Kidney (tissue), 22 donors: ENCODE measurements at places on chromosomes 12 and 14.

GRCh38 chr12:24595652-24596235 lies 353.2 kb downstream of the BCAT1 start:
- DNase-seq, result no peak

GRCh38 chr14:91272341-91273272 lies 28.1 kb upstream of the GPR68 start:
- DNase-seq, result no peak

DNA sequence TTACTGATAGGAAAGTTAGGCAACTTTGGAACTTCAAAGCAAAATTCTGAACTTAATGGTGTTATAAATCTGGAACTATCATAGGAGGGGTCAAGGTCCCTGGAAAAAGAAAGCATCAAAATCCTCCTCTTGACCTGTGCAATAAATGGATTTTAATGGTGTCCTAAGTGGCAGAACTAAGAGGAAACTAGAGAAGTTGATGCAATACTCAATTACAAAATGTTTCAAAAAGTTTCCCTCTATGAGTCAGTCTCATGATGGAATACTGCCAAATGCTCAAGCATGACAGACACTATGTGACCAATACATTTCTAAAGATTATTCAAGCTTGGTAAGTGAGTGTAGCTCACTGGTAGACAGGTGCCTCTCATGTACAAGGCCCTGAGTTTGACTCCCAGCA lies 47.7 kb upstream of the ERGIC2 start:
- DNase-seq, result no peak

DNA sequence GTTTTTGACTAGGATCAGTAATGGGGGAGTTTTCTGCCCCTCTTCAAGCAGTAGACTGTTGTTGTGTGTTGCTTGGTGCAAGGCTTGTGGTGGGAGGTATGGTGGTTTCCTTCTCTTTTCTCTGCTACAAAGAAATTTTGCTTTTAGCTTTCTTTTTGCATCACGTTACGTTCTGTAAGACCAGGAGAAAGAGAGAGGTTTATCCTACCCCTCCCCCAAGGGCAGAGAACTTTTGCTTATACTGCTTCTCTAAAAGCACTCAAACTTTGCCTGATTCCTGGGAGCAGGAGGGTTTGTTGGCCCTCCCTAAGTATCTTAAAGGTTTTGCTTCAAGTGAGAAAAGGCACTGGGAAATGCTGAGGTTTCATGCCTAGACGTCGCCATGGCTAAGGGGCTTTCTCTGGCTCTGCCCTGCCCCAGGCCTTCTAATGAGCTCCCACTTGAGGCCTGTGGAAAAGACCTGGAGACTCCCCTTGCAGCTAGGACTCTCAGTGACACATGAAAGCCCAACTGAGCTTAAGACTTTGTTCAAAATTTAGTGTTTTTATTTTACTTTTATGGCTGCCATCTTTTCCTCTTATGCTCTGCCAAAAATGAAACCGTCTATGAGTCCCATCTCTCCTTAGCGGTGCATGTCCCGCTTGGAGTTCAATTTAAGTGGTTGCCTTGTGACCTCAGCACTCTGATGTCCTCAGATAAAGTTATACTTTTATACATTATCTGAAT lies 49.2 kb downstream of the EIF2S3B start:
- no peak for DNase-seq

DNA sequence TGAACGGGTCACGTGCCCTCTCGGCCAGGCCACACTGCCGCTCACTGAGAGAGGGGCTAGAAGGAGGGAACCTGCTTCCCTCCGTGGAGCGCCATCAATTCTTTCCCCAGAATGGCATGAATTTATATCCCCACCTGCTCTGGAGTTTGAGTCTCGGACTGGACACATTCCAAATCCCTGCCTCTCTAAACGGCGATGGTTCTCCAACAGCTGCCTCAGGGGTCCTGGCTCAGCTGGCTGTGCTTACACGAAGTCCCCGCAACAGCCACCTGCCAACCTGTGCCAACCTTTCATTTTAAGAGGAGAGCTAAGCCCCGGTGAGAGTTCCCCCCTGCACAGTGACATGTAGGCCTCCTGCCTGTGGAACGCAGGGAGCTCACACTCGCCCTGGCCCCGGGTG lies 73.2 kb downstream of the RIMBP2 start:
- DNase-seq, result no peak

DNA sequence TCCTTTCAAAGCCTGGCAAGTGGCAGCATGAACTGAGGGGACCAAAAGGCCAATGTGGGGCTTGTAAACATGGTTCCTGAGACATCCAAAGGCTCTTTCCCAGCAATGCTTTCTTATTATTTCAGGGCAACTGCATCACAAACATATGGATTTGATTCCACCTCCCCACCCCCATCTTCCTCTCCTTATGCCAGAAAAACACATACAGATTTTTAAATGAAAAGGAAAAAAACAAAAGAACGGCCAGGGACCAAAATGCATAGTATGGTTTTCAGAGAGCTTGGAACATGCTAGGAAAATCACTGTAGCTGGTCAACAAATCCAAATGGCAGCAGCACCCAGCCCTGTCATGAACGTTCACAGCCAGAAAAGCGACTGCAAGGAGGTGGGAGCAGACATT lies 167.6 kb downstream of the ANO2 start:
- no peak for DNase-seq
